Astrocyte of the hippocampus (primary cell): ENCODE measurements at places on chromosomes 5 and 9.

DNA sequence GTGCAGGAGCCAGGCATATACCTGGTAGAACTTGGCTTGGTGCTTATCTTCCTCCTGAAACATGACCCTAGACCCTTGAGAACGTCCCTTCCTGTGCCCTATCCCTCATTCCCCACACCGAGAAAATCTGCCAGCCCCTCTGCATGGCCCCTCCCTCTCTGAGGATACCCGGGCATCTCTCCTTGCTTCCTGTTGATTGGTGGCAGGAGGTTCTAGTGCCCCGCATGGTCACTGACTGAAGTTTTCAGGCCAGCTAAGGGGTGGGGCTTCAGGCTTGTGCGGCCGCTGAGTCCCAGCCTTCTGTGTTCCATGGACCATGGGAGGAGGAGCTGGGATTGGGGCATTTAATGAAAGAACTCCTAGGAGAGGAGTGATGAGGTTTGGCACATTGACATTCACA lies 22.8 kb downstream of the IGIP start:
- DNase-seq, result peak; percentile 26

DNA sequence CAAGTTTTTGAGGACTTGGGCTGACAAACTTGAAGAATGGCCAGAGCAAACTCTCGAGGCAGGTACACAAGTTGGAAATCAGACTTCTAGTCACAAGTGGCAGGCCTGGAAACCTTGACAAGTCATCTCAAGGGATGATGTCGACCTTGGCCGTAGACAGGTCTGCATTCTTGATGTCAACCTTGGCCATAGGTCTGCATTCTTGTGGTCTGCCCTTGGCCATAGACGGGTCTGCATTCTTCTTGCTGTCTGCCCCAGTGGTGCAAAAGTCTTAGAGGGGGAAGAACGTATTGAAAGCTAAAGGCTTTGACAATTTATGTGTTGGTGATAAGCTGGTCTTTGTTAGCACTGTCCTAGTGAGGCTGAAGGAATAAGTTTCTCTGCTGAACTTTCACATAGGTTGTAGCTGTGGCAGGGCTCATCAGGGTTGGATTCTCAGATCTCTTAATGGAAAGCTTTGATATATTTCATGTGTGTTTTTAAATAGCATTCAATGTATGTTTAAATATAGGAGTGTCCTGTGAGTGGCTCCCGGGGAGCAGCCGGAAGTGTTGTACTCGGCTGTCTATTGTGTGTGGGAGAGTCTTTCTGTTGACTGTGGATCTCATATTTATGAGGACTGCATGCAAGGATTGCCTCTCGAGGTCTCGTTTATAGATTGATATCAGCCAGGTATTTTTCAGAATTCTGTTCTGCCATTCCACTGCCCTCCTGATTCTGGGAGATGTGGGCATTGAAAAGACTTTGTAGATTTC lies 27.0 kb downstream of the SUB1 start:
- peak; percentile 82 for DNase-seq

GRCh38 chr5:32869216-32869615 lies 158.1 kb downstream of the NPR3 start:
- peak; percentile 22 for DNase-seq

DNA sequence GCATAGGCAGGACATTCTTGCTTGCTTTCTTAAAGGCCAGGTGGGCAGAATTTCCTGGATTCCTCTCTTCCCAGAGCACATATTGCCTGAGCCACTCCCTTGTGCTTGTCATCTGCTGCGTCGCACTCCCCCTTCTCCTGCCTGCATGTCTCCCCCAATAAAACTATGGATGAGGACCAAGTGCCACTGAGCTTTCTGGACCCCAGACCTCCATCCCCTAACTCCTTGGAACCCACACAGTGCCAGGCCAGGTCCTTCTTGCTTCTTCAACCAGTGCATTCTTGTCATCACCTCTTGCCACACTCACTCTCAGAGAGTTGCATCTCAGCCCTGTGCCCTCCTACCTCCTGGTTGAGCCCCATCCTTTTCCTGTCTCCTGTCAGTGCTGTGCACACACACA lies 157.9 kb upstream of the PANK3 start:
- no peak for DNase-seq

DNA sequence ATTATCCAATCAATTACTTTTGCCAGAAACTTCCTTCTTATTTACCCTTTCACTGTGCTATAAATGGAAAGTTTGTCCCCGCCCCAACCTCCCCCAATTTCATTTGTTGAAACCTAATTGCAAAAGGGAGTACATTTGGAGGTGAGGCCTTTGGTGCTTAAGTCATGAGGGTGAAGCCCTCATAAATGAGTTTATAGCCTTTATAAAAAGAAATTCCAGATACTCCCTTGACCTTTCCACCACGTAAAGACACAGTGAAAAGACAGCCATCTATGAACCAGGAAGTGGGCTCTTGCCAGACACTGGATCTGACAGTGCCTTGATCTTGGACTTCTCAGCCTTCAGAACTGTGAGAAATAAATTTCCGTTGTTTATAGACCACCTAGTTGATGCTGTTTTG lies 82.3 kb downstream of the NUDT12 start:
- no peak for DNase-seq

GRCh38 chr5:139845846-139846681 lies 50.5 kb downstream of the PSD2 start:
- no peak for DNase-seq

- DNase-seq, result no peak
Measured at GRCh38 chr9:16602494-16602893, 268.0 kb downstream of the BNC2 start.

GRCh38 chr9:4986296-4986695 lies 1.2 kb downstream of the JAK2 start:
- peak; percentile 25 for DNase-seq

DNA sequence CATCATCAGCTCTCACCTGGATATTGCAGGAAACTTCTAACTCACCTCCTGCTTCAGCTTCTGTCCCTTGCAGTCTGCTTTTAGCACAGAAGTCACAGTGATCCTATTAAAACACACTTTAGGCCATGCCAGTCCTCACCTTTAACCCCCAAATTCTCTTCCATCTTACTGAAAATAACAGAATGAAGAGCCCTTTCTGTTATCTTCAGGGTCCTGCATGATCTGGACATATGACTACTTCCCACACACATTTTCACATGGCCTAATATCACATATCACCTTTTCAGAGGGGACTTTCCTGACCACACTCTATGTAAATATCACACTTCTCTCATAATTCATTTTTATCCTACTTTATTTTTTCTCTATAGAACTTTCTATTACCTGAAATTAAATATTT lies 550.6 kb upstream of the CLINT1 start:
- DNase-seq, result no peak

- peak; percentile 48 for DNase-seq
Measured at GRCh38 chr5:58940446-58940845, 357.6 kb downstream of the RAB3C start.

DNA sequence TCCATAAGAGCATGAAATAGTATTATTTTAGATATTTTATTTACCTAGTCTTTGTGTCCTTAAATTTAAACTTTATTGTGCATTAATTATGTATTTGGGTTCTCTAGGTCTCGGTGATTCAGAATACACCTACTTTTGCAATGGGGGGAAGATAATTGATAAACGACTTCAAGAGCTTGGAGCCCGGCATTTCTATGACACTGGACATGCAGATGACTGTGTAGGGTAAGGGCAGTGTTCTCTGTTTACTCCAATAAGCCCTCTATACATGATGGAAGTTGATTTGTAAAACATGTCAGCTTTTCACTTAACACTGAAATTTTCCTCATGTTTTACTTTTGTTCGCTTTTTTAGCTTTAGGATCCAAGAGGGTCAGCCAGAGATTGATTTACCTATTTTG lies 6.2 kb downstream of the MTRR start:
- no peak for DNase-seq

DNA sequence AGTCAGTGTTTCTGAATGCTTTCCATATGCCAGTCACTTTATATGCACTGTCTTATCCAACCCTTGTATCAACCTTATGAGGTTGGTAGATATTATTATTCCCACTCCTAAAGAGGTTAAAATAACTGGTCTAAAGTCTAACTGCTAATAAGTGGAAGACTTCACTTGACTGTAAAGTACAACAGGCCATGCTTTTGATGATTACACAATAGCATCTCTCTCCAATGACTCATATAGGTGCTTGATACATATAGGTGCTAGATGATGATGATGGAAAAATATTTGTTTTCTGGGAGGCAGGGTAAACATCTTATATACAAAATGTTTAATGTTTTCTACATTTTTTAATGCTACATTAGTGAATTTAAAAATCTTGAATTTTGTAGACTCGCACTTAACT lies 75.9 kb upstream of the NR3C1 start:
- DNase-seq, result no peak

- DNase-seq, result no peak
Measured at GRCh38 chr5:153485641-153486040, 4.8 kb upstream of the GRIA1 start.

- peak; percentile 61 for DNase-seq
Measured at GRCh38 chr5:116573279-116573701, 1.3 kb downstream of the SEMA6A start.

DNA sequence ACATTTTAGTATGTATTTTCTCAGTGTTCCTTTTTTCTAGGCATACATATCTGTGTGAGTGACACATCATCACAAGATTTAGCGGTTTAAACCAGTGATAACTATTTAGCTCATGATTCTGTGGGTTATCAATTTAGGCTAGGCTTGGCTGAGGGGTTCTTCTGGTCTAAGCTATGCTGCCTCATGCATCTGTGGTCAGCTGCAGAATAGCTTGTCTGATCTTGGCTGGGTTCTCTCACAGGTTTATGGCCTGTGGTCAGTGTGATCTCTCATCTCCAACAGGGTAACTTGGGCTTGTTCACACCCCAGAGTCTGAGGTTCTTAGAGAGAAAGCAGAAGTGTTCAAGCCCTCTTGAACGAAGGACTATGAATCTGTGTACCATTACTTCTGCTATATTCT lies 363.3 kb downstream of the KDM4C start:
- no peak for DNase-seq

DNA sequence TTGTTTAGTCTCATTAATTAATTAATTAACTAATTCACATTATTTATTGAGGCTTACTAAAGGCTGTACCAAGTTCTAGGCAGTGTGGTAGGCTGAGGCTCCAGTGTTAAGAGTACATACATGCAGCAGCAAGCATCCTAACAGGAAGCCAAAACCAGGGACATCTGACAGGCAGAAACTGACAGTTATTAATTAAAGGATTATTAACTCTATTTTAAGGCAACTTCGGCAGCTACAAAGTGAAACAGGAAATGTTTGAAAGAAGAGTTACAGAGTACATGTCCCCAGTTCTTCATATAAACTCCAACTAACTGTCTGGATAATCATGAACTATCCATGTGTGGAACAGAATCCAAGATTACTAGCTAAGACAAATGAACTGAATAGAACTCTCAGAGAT lies 39.3 kb upstream of the GABRB2 start:
- no peak for DNase-seq

- no peak for DNase-seq
Measured at GRCh38 chr9:13143281-13143680, 136.2 kb downstream of the MPDZ start.

DNA sequence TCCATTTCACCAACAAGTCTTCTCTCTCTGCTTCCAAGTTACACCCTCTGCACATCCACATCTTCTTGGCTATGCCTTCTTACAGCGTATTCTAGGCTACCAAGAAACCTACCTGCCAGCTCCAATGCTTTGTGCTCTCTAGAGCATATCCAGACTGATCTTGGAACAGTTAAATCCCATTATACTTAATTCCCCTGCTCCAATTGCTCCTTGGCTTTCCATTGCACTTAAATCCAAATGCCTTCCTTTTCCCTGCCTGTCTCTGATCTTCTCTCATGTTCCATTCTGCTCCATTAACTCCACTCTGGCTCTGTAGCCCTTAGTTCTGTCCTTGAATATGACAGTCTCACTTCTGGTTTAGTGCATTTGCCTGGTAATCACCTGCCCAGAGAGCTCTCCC lies 322.4 kb downstream of the LRRC70 start:
- no peak for DNase-seq

DNA sequence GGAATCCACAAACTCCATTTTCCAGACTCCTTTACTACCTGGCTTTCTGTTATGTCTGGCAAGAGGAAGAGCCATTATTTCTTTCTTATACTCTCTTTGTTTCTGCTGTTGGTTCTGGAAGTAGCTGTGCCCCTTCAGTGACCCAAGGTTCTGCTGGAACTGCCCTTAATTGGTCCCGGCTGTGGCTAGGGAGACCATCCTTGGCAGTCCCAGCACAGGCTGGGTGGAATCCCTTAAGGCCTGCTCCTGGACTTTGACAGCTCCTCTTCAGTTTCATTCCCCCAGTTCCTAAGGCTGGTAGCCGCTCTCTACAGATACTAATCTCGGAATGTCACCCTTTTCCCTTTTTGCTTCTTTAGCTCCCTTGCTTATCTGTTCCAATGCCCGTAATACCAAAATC lies 81.9 kb upstream of the GLIS3 start:
- DNase-seq, result no peak

- no peak for DNase-seq
Measured at GRCh38 chr5:98933445-98934072, 4.8 kb upstream of the CHD1 start.

- DNase-seq, result no peak
Measured at GRCh38 chr5:6159832-6160430, 218.4 kb downstream of the MED10 start.

DNA sequence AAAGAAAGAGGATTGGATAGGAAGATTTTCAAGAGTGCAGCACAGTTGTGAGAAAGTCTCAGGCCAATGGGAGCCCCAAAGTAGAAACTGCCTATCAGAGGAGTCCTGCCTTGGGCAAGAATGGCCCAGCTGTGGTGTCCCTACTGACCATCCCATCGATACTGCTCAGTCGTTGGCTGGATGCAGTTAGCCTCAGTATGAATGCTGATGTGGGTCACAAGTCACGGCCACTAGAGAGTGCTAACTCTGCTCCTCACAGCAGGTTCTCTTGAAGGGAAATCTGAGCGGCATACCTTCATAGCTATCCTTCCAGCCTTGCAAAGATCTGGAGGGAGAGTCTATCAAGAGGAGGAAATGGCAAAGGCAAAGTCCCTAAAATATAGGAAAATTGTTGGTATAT lies 11.6 kb upstream of the CETN3 start:
- DNase-seq, result no peak

GRCh38 chr5:103411711-103412110 lies 150.9 kb downstream of the NUDT12 start:
- DNase-seq, result no peak

- DNase-seq, result peak; percentile 92
Measured at GRCh38 chr5:98309785-98310598, 463.5 kb upstream of the RGMB start.

GRCh38 chr5:135332519-135333150 lies 66.4 kb downstream of the MACROH2A1 start:
- peak; percentile 80 for DNase-seq

DNA sequence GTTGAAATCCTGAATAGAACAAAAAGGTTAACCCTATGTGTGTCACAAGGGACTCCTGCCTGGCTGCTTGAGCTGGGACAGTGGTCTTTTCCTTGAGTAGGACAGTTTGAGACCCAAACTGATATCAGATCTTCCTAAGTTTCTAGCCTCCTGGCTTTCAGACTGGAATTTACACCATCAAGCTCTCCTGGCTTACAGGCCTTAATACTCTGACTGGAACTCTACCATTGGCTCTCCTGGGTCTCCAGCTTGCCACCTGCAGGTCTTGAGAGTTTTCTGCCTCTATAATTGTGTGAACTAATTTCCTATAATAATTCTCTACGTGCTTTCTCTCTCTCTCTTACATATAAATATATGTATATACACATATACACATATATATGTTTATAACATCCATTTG lies 112.5 kb downstream of the PRR16 start:
- DNase-seq, result no peak

GRCh38 chr9:15735083-15735857 lies 182.4 kb downstream of the CCDC171 start:
- peak; percentile 86 for DNase-seq

GRCh38 chr5:167861129-167861927 lies 430.1 kb upstream of the WWC1 start:
- DNase-seq, result peak; percentile 65
